Heart left ventricle (tissue), 16 donors: ENCODE measurements at places on chromosomes 3 and 15.

DNA sequence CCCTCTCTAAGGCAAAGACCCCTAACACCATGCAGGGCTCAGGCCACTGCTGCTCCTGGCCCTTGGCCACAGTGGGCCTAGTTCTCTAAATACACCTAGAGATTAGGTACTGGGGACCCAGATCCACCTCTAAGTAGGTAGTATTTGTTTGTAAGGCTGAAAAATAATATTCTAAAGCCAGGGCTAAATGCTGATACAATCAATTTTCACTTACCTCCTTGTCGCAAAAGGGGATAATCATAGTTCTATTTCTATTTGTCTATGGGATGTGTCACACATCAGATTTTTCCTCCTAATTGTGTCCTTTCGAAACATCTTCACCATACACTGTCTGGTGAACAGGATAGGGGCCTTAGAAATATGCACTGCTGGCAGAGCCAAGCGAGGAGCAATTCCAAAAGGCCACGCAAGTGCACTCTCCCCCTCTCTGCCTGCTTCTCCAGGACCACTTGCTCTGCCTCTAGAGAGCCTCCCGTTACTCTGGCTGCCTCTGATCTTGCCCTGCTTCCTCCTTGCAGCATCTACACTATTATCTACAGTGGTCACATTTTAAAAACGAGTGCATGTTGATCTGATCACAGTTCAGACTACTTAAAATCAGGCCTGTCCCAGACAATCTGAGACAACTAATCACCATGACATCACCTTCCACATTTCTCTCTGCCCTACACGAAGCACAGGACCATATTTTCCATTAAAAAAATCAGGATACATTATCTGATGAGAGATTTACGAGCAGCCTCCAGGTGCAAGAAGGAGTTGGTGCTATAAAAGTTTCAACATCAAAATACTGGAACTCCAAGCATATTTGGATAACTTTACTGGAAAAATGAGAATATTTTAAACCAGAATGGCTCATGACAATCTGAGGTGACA lies 115.4 kb downstream of the MYLK start:
- no peak overlapping the region for H3K27ac ChIP-seq
- no peaks in the 10 kb centered on the region for H3K36me3 ChIP-seq
- H3K4me1 ChIP-seq: peaks cover 3% of the 10 kb centered on the region

- peaks cover 3% of the 10 kb centered on the region for H3K4me1 ChIP-seq
- no peak overlapping the region for H3K27ac ChIP-seq
- no peak overlapping the region for H3K4me3 ChIP-seq
- no peaks in the 10 kb centered on the region for H3K27me3 ChIP-seq
- peak; percentile 90 for DNase-seq
Observed at GRCh38 chr15:73964736-73965093, 27.4 kb downstream of the STOML1 start.

- H3K36me3 ChIP-seq: no peaks in the 10 kb centered on the region
- DNase-seq: no peak
- H3K27me3 ChIP-seq: no peaks in the 10 kb centered on the region
- H3K4me1 ChIP-seq: no peaks in the 10 kb centered on the region
- H3K4me3 ChIP-seq: no peak overlapping the region
- H3K27ac ChIP-seq: no peak overlapping the region
Observed at GRCh38 chr3:106261915-106262683, 393.3 kb upstream of the CBLB start.

- no peak overlapping the region for H3K27ac ChIP-seq
- no peaks in the 10 kb centered on the region for H3K36me3 ChIP-seq
- H3K27me3 ChIP-seq: no peaks in the 10 kb centered on the region
Observed at GRCh38 chr3:52063026-52063723, 6.8 kb upstream of the DUSP7 start.

- no peaks in the 10 kb centered on the region for H3K36me3 ChIP-seq
- no peaks in the 10 kb centered on the region for H3K27me3 ChIP-seq
- H3K4me3 ChIP-seq: no peak overlapping the region
- DNase-seq: no peak
- H3K4me1 ChIP-seq: no peaks in the 10 kb centered on the region
Observed at GRCh38 chr15:81394603-81395002, 20.6 kb upstream of the TMC3 start.

GRCh38 chr3:182501856-182502255 lies 291.4 kb upstream of the ATP11B start:
- H3K4me3 ChIP-seq: no peak overlapping the region
- no peaks in the 10 kb centered on the region for H3K27me3 ChIP-seq
- H3K36me3 ChIP-seq: no peaks in the 10 kb centered on the region
- H3K27ac ChIP-seq: no peak overlapping the region

DNA sequence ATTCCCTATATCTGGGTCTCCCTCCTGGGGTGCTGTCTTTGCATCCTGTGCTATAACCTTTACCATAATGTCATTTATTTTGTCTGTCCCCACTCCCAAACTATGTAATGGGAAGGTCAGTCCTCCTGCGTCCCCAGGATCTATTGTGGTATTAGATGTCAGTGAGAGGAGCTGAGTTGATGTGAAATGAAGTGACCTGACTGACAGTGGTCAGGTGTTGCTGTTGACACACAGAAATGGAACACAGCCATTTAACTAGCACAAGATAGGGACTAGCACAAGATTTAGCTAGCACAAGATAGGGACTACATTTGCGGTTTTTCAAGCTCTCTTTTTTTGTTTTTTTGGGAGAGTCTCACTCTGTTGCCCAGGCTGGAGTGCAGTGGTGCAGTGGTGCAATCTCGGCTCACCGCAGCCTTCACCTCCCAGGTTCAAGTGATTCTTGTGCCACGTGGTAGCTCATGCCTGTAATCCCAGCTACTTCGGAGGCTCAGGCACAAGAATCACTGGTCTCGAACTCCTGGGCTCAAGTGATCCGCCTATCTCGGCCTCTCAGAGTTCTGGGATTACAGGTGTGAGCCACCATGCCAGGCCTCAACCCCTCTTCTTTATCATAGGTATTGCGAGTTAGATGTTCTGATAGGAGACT lies 5.2 kb downstream of the NGRN start:
- no peak for DNase-seq
- no peak overlapping the region for H3K27ac ChIP-seq
- H3K27me3 ChIP-seq: no peaks in the 10 kb centered on the region
- no peak overlapping the region for H3K4me3 ChIP-seq
- peaks cover 69% of the 10 kb centered on the region for H3K36me3 ChIP-seq

- DNase-seq: no peak
- H3K4me3 ChIP-seq: no peak overlapping the region
- no peak overlapping the region for H3K27ac ChIP-seq
- no peaks in the 10 kb centered on the region for H3K36me3 ChIP-seq
- no peaks in the 10 kb centered on the region for H3K27me3 ChIP-seq
- H3K4me1 ChIP-seq: peaks cover 3% of the 10 kb centered on the region
Observed at GRCh38 chr15:83720468-83720867, 66.5 kb downstream of the ADAMTSL3 start.

DNA sequence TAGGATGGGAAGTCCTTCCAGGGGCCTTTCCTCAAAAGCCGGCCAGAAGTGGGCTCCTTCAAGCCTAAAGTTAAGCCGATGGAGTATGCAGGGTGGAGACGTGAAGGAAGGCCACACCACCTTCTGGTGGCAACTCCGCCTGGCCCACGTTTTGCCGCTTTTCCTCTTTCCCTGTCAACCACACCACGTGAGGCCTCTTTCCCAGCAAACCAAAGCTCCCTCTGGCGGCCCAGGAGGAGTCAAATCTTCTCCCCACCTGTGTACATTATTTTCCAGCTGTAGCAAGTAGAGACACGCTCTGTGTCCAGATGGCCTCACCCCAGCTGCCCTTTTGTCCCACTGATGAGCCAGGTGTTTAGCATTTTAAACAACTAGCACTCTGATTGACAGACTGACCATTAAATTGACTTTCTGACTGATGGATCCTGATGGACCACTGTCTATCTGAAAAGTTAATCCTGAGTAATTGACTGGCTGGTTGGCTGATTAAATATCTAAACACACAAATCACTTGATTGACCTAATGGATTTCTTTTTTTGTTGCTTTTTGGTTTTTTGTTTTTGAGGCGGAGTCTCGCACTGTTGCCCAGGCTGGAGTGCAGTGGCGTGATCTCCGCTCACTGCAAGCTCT lies 59.6 kb upstream of the ZBTB38 start:
- DNase-seq: no peak
- no peak overlapping the region for H3K4me3 ChIP-seq
- H3K27me3 ChIP-seq: no peaks in the 10 kb centered on the region
- no peak overlapping the region for H3K27ac ChIP-seq
- peaks cover 9% of the 10 kb centered on the region for H3K4me1 ChIP-seq

DNA sequence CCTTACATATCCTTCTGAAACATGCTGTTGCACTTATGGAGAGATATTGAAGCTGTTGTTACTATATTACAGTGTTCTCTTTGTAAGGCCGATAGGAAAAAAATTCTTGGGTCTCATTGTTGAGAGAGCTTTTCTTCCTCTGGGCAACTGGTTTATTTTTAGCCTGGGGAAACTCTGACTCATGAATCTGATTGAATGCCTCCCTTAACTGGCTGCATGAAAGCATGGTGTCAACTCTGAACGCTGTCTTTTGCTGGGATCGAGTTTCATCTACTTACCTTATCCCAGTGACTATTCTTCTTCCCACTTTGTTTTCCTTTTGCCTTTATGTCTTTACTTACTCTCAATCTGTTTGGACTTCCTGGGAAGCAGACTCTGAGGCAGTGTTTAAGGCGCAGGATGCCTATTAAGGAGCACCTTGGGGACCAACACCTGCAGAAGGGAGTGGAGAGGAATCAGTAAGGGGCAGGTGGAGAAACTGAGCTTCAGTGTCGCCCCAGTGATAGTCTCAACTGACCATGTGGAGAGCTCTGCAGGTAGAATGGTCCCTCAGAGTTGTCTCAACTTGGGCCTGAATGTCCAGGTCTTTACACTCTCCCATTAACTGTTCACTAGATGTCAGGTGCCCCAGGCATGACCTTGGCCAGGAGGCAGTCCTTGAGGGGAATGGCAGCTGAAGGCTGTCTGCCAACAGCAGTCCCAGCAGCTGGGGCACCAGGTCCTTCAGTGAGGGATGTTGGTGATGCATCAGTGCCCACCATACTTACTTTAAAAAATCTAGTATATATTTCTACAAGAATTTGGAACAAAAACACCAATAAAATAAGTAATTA lies 88.9 kb upstream of the CCNL1 start:
- no peaks in the 10 kb centered on the region for H3K27me3 ChIP-seq
- H3K4me1 ChIP-seq: peaks cover 14% of the 10 kb centered on the region
- H3K36me3 ChIP-seq: no peaks in the 10 kb centered on the region
- H3K27ac ChIP-seq: peak overlapping the region; percentile 84
- peak; percentile 69 for DNase-seq

GRCh38 chr3:194130807-194131589 lies 5.0 kb upstream of the HES1 start:
- no peaks in the 10 kb centered on the region for H3K27me3 ChIP-seq
- H3K36me3 ChIP-seq: no peaks in the 10 kb centered on the region
- peaks cover 4% of the 10 kb centered on the region for H3K4me1 ChIP-seq
- DNase-seq: peak; percentile 66
- H3K4me3 ChIP-seq: no peak overlapping the region

- no peaks in the 10 kb centered on the region for H3K4me1 ChIP-seq
- DNase-seq: no peak
- H3K36me3 ChIP-seq: no peaks in the 10 kb centered on the region
- H3K27me3 ChIP-seq: no peaks in the 10 kb centered on the region
Observed at GRCh38 chr3:18772699-18773305, 347.7 kb upstream of the SATB1 start.

- no peak overlapping the region for H3K27ac ChIP-seq
- H3K4me3 ChIP-seq: no peak overlapping the region
- H3K4me1 ChIP-seq: no peaks in the 10 kb centered on the region
- no peaks in the 10 kb centered on the region for H3K36me3 ChIP-seq
- H3K27me3 ChIP-seq: no peaks in the 10 kb centered on the region
Observed at GRCh38 chr3:110583373-110583935, 488.2 kb upstream of the NECTIN3 start.

- no peak overlapping the region for H3K27ac ChIP-seq
- H3K36me3 ChIP-seq: no peaks in the 10 kb centered on the region
- no peaks in the 10 kb centered on the region for H3K27me3 ChIP-seq
- no peaks in the 10 kb centered on the region for H3K4me1 ChIP-seq
- H3K4me3 ChIP-seq: no peak overlapping the region
- peak; percentile 76 for DNase-seq
Observed at GRCh38 chr3:39288300-39288808, 8.5 kb upstream of the CX3CR1 start.

- H3K4me1 ChIP-seq: peaks cover 13% of the 10 kb centered on the region
- no peaks in the 10 kb centered on the region for H3K27me3 ChIP-seq
- DNase-seq: no peak
- H3K27ac ChIP-seq: no peak overlapping the region
Observed at GRCh38 chr3:195266428-195266827, 4.5 kb downstream of the XXYLT1 start.

DNA sequence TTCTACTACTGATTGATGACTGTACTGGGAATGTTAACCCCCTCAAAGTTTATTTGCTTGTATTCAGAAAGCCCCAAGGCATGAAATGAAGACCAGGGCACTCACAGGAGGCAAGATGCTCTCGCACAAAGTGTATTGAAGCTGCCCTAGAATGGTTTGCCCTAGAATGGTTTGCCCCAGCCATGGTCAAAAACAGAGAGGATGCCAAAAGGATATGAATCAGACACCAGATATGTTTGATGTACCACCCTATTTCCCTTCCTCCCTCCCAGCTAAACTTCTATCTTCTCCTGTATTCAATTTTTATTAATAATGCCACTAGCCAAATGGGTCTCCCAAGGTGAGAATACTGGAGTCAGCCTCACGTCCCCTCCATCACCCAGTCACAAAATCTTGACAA lies 101.3 kb downstream of the TMCO5A start:
- no peak overlapping the region for H3K27ac ChIP-seq
- no peaks in the 10 kb centered on the region for H3K36me3 ChIP-seq
- no peaks in the 10 kb centered on the region for H3K4me1 ChIP-seq
- no peak overlapping the region for H3K4me3 ChIP-seq

- no peak overlapping the region for H3K27ac ChIP-seq
- no peaks in the 10 kb centered on the region for H3K27me3 ChIP-seq
- H3K4me1 ChIP-seq: peaks cover 13% of the 10 kb centered on the region
Observed at GRCh38 chr15:71610728-71611552, 199.4 kb upstream of the NR2E3 start.

- no peaks in the 10 kb centered on the region for H3K36me3 ChIP-seq
- H3K27ac ChIP-seq: no peak overlapping the region
- no peak overlapping the region for H3K4me3 ChIP-seq
- H3K4me1 ChIP-seq: no peaks in the 10 kb centered on the region
- no peak for DNase-seq
- no peaks in the 10 kb centered on the region for H3K27me3 ChIP-seq
Observed at GRCh38 chr3:58991026-58991425, 58.8 kb downstream of the CFAP20DC start.

GRCh38 chr3:28595372-28595771 lies 246.7 kb upstream of the AZI2 start:
- no peak overlapping the region for H3K27ac ChIP-seq
- H3K4me3 ChIP-seq: no peak overlapping the region
- H3K36me3 ChIP-seq: no peaks in the 10 kb centered on the region
- DNase-seq: no peak

- peaks cover 7% of the 10 kb centered on the region for H3K4me1 ChIP-seq
- DNase-seq: no peak
- H3K36me3 ChIP-seq: no peaks in the 10 kb centered on the region
- peak overlapping the region; percentile 60 for H3K27ac ChIP-seq
- peak overlapping the region; percentile 62 for H3K4me3 ChIP-seq
- H3K27me3 ChIP-seq: no peaks in the 10 kb centered on the region
Observed at GRCh38 chr3:156817646-156818272, 8.4 kb upstream of the LEKR1 start.
